ENCODE measurements at places on chromosomes 5 and 9. TPM values are rescaled to one million over a fixed set of nuclear protein-coding genes. Genes with fewer than 3 reads are reported as not detected.
A peak's percentile ranks its signal among the peaks of the same experiment; 100 is the strongest.

- no peak for DNase-seq
Measured at GRCh38 chr5:94086194-94086593, 344.8 kb upstream of the POU5F2 start.

DNA sequence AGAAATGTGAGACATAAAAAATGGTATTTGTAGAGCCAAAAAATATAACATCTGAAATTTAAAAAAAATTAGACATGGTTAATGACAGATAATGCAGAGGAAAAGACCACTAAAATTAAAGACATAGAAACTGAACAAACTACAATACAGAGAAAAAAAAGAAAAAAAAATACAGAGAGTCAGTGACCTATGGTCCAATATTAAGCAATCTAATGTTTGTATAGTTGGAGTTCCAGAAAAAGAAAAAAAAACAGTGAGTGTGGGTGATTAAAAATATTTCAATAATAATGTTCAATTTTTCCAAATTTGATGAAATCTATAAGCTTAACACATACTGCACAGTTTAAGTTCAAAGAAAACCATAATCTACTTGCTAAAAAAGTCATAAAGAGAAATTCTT lies 207.6 kb downstream of the MPDZ start:
- DNase-seq, result no peak

DNA sequence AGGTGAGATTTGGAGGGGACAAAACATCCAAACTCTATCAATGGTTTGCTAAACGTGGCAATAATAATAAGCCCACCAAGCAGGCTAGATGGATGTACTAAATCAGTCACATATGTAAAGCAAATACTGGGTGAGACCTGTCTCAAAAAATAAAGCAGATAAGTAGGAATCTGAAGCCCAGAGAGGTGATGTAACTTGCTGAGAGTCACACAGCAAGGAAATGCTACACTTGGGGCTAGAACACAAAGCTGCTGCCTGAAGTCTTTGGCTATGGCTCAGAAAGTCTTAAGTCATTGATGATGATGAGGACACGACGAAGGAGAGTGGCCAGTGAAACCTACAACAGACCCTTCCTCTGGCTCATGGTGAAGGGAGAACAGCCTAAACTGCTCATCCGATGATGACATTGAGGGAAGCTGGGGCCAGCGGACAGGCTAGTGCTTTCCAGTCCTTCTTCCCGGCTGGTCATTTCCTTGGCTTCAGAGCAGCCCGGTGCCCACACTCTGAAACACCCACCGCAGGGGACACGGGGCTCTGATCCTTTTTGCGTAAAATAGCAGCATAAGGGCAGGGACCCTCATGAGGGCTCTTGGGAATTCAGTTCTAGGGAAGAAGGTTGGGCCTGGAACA lies 14.1 kb downstream of the DUSP1 start:
- no peak for DNase-seq

DNA sequence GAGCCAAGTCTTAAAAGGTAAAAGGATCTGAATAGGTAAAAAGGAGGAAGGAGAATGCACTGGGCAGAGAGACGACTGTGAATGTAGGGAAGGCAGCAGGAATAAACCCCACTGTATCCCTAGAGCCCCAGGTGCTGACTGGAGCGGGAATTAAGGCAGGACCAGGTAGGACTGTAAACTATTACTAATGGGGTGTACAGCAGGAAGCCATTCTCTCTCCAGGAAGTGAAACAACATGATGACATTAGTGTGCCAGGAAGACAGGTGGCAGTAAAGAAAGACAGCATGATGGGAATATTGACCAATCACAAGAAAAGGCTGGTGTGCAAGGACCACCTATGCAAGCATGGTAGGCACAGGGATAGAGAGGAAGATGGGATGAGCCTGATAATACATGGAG lies 433.0 kb downstream of the DNAH5 start:
- no peak for DNase-seq

DNA sequence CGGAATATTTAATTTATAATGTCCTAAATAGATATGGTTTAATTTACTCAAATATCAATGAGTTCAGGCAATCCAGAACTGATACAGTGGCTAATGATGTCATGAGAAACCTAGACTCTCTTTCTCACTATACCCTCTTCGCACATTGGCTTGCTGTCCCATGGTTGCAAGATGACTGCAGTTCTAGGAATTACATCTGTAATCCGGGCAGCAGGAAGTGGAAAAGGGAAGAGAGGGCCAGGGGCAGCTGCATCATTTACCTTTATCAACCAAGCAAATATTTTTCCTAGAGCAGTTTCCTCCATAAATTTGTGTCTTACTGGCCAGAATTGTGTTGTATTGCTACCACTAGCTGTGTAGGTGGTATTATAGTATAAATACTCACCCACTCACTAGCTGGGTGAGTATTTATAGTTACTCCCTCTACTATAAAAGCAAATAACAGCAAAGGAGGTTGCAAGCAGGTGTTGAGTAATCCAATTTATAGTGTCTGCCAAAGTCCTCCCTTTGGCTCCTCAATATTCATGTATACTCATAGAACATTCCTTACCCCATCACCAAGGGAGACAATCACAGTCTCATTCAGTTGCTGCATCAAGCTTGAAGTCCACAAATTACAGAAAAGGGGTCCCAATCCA lies 168.8 kb downstream of the DROSHA start:
- DNase-seq, result no peak

DNA sequence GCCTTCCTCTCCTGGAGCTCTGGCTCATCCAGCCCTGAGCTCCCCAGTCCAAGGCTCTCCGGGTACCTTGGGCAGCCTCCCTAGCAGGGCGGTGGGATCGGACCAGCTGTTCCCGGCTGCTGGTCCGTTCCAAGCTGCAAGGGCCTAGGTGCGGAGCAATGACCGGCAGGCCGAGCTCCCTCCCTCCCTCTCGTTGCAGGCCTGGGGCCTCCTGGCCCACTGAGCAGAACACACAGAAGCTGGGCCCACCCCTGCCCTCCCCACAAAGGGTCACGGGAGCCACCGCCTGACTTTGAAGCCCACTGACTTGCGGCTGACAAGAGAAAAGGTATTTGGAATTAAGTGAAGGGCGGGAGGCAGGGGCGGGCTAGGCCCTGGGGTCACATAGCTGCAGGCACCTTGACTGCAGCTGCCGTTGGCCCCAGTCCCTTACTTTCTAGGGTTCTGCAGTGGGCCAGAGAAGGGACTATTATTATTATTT lies 104.7 kb upstream of the IER5L start:
- DNase-seq, result peak; percentile 2

- DNase-seq, result peak; percentile 67
Measured at GRCh38 chr9:63816751-63817621, 1468.0 kb downstream of the FOXD4L5 start.

SNCAIP gene
- not detected for total RNA-seq

DIRAS2 gene
- total RNA-seq, result not detected

NR2F1-AS1 gene
- not detected for total RNA-seq

SNCB gene
- not detected for total RNA-seq

Data from activated naive CD4-positive, alpha-beta T cell treated with anti-CD3 and anti-CD28 coated beads for 36 hours (primary cell).